Stimulated activated CD4-positive, alpha-beta T cell treated with anti-CD3 and anti-CD28 coated beads, Interleukin-1b, Interleukin-23, amount 100 ng/mL, for 1 hour (primary cell): ENCODE measurements at places on chromosomes 6 and 20.
A peak's percentile ranks its signal among the peaks of the same experiment; 100 is the strongest.

DNA sequence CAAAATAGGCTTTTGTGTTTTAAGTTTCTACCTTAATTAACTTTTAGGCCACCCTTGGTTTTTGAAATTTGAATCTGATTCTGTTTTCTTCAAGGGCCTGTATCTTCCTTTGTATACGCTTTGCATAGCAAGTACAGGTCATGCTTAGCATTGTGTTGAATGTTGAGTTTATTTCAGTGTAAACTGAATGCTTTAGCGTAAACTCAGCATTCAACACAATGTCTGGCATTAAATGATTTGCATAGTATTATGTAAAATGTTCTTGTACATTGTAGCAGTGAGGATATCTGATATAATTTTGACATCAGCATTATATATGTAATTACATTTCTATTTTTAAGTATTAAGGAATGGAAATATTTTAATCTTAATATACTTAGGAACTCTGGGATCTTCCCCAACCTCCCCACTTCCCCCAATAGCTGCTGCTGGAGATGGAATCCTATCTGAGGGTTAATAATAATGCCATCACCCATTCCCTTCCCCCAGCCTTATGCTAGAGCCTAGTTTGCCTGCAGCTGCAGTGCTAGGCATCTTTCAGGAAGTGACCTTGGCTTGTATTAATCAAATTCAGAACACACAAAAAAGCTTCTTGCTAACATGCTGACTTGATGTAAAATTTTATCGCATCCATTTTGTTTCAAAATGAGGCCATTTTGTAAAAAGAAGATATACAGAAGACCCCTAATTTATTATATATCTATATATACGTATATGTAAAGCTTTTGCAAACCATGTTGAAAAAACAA, 73.1 kb downstream of the NCOA3 start:
- DNase-seq = no peak

DNA sequence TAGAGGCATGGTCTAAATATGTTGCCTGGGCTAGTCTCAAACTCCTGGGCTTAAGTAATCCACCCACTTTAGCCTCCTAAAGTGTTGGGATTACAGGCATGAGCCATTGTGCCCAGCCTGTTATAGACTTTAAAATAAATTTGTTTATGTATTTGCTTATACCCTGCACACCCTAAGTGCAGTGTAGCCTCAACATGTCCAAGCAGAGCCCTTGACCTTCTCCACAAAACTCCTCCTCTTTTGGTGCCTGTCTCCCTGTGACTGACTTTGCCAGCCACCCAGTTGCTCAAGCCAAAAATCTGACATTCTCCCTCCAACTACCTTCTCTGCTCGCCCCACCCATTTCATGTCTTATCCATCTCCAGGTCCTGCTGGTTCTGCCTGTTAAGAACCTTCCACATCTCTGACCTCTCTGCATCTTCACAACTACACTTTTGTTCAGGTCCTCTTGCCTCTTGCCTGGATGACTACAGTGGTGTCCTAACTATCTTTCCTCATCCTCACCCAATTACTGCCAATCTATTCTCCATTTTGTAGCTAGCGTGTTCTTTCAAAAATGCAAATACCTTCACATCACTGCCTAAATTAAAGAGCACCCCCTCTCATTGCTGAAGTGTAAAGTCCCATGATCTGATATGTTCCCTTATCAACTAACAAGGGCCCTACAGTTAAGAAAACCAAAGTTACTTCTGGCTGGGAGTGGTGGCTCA, 11.2 kb upstream of the KIFC1 start:
- DNase-seq = no peak

DNA sequence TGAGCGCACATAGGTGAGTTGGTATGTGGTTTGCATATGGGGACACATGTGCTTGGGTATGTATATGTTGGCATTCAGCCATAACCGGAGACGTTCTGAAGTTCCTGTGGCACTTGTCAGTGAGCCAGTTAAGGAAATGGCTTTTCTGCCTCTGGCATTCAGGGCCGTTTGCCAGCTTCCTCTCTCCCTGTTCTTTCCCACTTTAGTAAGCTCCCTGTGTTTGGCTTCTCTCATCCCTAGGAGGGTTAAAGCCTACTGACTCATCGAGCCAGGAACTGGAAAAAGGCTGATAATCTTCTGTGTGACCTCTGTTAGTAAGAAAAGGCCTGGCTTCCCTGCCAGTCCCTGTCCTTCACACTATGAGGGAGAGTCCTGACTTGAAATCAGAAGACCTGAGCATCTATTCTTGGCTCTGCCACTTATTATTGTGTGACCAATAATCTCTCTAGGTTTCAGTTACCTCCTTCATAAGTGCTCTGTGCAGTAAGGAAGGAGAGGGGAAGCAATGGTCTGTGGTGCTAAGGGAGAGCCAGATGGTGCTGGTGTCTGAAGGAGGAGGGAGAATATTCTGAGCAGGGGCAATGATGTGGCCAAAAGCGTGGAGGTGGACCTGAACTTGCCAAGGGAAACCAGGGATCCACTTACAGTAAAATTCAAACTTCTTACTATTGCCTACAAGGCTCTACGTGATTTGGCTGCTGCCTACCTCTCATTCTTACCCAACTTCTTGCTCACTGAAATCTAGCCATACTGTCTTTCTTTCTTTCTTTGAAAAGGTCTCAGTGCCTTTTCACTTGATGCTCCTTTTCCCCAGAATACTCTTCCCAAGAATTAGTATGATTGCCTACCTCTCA, 31.4 kb downstream of the ACSS2 start:
- no peak for DNase-seq

DNA sequence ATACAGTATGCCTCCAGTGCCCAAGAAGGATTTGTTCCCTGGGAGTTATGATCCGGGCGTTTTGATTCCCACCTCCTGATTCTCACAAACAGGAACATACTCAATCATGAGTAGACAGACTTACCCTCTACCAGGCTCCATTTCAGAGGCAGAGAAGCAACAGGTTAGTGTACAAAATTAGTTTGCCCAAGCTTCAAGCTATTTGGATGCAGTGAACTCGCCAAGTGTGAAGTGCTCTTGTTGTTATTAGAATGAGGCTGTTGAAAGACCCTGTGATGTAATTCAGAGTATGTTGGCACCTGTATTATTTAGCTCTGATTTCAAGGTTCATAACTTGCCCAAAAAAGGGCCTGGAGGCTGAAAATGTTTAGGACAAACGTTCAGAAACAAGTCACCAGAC, 247.0 kb downstream of the PHACTR1 start:
- DNase-seq = no peak

DNA sequence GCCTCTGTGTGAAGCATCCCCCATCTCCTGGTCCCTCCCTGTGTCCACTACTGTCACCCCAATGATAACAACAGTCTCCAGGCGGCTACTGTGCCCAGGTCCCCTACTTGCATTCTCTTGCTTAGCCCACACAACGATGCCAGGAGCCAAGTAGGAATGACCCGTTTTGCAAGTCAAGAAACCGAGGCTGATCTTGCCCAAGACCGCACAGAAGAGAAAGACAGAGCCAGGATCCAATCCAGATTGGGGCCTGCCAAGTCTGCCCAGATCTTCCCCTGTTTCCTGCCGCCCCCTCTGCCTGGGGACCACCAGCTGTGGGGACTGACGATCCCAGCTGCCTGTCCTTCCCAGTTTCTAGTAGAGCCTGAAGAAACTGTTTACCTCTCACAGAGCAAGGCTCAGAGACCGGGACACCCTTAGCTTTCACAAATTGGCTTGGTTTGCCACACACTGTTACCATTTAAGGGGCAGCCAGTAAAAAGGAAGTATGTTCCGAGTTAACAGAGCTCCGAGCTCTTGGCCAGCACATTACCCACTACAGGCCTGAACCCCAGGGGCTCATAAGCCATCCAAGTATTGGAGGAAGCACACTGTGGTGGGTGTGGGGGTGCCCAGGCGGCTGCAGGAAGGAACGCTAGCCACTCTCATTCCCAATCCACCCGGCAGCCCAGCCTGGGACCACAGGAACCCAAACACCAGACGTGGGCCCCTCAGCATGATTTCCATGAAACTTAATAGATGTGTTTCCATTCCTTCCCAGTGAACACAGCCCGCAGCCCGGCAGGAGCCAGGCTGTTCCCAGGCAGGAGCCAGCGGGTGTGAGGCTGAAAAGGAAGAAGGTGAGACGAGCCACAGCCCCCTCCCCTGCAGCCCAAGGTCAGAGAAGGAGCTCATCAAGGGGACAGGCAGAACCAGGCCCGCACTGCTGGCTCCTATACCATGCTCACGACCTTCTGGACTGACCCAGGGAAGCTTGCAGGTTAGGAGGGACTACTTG, 7.9 kb downstream of the KIAA1755 start:
- no peak for DNase-seq

DNA sequence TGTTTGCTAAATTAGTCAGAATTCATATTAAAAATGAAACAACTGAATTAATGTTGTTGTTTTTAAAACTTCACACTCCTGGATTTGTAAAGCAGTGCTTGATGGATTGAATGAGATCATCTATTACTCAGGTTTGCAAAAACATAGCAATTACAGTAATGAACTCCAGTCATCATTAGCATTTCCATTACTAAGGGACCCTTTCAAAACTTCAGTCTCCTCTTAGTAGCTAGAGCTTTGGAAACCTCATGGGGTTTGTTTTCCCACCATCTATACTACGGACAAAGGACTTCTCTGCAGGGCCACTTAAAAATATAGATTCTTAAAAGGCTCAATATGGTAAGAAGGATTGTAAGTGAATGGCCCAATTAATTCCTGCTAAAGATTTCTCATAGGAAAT, 209.9 kb upstream of the PRND start:
- no peak for DNase-seq

DNA sequence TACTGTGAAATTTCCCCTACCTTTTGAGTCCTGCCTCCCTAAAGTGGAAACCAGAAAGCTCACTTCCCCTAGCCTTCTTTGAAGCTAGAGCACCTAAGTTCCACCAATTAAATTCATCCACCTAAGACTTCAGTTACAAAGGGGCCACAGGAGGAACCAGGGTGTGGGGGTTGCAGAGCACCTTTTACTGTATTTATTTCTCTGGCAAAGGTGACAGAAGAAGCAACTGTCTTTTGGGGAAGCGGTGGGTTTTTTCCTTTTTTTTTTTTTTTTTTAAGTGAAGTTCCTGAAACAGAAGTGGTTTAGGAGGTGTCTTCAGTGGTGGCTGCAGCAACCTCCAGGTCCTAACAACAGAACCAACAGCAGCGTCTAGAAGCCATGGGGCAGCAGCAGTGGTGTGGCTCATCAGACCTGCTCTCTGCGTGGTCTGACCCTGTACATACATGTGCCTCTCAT, 13.1 kb downstream of the PSMB9 start:
- DNase-seq = no peak

DNA sequence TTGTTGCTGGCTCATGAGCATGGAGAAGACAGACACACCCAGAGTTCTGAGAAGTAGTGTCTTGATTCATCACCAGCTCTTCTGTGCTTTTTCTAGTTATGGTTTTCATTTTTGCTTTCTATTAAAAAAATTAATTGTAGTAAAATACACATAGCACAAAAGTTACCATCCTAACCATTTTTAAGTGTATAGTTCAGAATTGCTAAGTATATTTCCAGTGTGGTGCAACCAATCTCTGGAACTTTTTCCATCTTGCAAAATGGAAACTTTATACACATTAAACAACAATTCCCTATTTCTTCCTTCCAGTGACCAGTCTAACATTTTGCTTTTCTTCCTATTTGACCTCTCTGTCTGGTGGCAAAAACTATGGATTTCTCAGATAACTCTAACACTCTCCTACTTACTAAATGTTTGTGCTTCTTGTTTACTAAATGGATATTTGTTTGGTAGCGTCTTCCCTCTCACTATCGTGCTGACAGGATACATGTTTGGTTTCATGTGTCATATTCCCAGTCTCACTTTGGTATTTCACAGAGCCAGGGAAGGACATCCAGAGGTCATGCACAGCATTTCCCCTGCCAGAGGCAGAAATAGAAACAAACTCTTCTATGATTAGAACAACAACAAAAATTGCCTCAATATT, 40.6 kb downstream of the TXLNB start:
- no peak for DNase-seq

DNA sequence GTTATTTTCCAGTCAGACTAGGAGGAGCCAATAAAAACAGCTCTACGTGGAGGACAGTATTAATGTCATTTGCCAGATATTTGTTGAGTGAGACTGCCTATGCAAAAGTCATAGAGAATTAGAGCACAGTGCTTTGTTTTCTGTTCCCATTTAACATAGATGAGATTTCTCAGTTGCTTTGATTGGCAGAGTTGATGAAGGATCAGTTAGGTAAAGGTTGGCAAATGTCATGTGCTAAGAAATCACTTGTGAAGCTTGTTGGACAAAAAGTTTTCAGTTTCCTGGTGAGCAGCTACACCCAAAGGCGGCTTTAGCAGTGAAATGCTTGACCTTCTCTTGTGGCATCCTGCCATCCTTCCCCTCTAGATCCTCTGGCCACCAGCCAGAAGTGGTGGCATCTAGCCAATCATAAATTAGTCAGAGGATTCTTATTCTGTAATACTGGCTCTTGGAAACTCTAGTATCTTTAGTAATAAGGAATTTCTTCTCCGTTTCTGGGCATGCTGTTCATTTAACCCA, 37.0 kb downstream of the BCKDHB start:
- no peak for DNase-seq

DNA sequence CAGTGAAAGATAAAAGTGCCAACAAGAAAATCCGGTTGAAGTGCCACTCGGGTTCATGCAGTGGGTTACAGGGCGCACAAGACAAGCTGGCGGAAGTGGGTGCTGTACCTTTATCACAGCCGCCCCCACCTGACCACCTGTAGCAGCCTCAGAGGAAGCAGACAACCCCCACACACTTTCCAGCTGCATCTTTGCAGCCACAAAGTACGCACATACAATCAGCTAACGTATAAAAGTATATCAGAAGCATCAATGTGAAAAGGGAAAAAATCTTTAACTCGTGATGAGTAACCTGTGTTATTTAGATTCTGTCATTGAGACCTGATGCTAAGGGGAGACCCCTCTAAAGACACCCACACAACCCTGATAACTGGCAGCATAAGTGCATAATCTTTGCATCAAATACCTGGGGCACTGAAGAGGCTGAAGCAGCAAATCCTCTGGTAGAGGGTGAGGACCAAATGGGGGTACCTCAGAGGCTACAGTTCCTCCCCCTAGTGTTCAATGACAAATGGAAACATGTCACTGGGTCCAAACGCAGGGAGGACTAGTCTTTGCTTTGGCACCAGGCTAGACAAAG, 22.1 kb downstream of the BACH2 start:
- DNase-seq = peak; percentile 62

DNA sequence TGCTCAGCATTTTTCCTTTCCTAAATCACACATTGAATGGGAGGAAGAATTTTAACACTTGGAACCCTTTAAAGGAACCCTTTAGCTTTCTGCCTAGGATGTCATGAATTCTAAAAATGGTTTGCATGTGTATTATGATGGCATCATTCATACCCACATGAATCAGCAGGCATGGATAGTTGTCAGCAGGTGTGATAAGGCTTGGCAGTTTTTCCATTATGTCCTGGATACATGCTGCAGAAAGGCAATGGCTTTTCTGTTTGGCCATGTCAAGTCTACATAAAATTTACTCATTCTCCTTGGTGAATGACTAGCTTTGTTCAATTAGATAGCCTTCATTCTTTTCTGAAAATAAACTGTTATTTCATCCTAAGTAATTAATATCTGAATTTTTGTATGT, 353.7 kb downstream of the GRIK2 start:
- no peak for DNase-seq

DNA sequence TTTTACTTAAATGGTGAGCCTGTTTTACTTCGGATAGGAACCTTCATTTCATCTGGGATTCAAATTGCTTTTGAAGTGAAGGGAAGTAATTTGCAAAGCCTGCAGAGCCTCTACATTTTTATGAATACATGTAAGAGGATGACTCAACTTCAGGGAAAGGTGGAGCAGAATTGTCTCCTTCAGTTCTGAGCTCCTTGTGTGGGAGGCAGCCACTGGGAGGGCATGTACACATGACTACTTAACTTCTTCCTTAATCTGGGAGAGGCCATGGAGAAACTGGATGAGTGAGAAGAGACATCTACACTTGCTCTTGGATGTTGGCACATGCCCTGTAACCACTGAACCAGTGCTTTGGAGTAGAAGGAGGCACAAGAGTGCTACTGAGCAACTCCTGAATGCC, 145.1 kb upstream of the NRSN1 start:
- DNase-seq = no peak
